ENCODE measurements at places on chromosomes 5 and 9.
A peak's percentile ranks its signal among the peaks of the same experiment; 100 is the strongest.

GRCh38 chr5:96478983-96479382 is 45.9 kb upstream of the PCSK1 start:
- no peak for DNase-seq

- no peak for DNase-seq
Measured at GRCh38 chr5:125298258-125298657, 551.8 kb upstream of the ZNF608 start.

- no peak for DNase-seq
Measured at GRCh38 chr9:70817311-70817710, 304.1 kb downstream of the TRPM3 start.

DNA sequence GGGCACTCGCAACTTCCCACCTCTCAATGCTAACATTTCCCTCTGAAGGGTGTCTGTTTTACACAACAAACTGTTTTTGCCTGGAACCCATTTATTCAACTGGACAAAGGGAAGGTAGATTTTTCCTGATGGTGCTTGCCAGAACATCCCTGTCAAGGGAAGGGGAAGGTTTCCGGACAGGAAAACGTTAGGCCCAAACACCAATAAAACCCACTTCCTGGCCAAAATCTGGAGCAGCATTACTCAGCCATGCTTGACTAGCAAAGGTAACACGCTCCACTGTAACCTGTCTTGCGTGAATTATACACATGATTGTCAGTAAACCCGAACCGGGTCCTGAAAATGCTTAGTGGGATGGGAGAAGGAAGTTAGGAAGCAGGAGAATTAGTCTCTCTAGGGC is 90.2 kb downstream of the SAXO1 start:
- DNase-seq = no peak

- DNase-seq = no peak
Measured at GRCh38 chr5:143514616-143515335, 111.3 kb upstream of the NR3C1 start.

DNA sequence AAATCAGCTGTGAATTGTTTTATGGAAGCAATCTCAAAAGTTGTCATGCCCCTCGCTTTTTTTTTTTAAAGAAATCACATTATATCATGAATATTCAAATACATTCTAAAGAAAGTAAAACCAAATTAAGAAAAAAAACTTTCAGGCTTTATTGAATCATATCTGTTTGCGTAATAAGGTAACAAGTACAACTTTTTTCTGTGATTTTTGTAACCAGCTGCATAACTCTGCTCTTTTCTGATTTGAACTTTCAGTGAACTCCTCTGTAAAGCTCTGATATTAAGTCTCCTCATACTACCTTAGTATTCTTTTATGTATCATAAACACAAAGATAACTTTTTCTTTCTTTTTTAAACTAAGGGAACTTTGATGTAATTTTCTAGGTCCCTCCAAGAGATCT is 65.3 kb downstream of the CWC27 start:
- no peak for DNase-seq

DNA sequence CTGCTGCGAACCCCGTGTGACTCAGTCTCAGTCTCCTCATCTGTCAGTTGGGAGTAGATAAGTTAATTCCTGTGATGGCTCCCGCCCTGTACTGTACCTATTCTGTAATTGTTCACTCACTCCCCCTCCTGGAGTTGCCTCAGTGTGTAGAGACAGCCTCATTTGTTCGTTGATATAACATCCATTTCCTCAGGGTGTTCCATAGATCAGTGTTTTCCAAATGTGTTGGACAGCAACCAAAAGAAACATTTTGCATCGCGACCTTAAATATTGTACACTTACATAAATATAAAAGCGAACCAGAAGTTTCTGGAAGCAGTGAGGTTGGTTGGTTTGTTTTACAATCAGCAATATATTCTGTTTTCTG is 698 bp downstream of the NFX1 start:
- DNase-seq = no peak

GRCh38 chr9:100352201-100352726 is 478 bp downstream of the TEX10 start:
- DNase-seq = peak; percentile 9

DNA sequence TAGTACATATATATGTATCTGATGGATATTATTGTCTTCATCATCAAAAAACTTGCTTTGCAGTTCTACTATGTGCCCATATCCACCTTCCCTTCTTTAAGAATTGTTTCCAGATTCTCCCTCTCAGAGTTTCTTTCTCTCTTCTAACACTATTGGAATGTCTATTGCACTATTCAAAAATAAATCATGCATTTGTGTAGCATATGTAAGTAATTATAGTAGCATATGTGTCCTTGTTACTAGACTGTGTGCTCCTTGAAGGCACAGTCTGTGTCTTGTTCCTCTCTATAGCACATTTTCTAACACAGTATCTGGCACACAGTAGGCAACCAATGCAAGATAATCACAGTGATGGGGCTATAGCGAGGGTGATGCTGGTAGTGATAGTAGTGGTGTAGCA is 43.4 kb upstream of the TRIM32 start:
- DNase-seq = no peak

GRCh38 chr5:72656331-72656730 is 149.1 kb upstream of the ZNF366 start:
- no peak for DNase-seq

DNA sequence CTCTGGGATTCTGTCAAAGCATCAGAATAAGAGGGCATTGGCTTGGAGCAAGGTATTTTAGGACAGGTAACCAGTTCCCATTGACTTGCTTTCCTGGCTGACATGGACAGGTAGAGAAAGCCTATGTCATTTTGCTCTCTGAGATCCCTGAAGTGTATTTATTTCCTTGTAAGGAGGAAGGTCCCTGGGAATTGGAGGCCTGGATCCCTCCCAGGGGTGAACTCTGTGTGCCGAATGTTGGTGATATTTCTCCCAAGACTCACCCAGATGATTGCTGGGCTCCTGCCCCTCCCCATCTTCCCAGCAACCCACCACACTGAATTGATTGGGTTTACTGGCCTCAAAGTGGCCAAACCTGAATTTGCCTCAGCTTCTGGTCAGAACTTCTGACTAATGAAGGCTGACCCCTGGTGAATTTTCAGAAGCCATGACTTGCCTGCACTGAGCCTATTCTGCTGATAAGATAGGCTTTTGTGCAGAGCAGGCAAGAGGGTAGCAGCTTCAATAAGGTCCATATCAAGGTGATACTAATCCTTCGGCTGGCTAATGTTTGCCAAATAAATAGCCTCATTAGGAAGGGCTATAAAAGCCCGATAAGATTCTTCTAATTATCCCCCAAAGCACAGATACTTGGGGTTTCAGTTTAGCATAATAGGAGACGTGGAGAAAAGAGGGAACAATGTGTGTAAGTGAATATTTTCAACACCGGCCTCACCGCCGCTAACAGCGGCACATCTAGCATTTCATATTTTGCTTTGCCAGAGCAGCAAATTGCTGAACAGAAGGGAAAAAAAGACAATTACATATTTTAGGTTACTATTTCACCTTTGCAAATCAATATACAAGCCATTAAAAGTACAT is 152.9 kb upstream of the PITX1 start:
- no peak for DNase-seq

GRCh38 chr5:67156976-67157583 is 39.5 kb downstream of the CD180 start:
- peak; percentile 55 for DNase-seq

GRCh38 chr9:77997611-77998284 is 33.9 kb downstream of the GNAQ start:
- no peak for DNase-seq

- peak; percentile 82 for DNase-seq
Measured at GRCh38 chr9:136177224-136177623, 27.7 kb downstream of the LHX3 start.

DNA sequence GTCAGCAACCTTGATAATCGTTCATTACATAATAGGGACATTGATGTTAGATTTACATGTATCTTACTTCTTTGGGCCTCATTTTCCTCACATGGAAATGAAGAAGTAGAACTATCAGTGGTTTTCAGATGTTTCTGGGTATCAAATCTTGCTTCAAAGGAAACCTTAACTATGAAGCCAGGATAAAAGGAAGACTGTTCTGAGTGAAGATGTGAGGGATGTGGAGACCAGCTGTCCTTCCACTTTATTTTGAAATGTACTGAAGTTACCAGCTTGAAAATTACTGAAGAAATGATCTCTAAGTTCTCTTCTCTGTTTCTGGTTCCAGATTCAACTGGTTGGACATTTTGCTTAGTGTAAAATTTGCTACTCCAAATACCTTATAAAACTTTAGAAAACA is 186.0 kb downstream of the ADAMTSL1 start:
- no peak for DNase-seq

GRCh38 chr5:26889815-26890214 is 148.6 kb downstream of the CDH9 start:
- peak; percentile 35 for DNase-seq

- no peak for DNase-seq
Measured at GRCh38 chr9:15889555-15889954, 336.7 kb downstream of the CCDC171 start.

DNA sequence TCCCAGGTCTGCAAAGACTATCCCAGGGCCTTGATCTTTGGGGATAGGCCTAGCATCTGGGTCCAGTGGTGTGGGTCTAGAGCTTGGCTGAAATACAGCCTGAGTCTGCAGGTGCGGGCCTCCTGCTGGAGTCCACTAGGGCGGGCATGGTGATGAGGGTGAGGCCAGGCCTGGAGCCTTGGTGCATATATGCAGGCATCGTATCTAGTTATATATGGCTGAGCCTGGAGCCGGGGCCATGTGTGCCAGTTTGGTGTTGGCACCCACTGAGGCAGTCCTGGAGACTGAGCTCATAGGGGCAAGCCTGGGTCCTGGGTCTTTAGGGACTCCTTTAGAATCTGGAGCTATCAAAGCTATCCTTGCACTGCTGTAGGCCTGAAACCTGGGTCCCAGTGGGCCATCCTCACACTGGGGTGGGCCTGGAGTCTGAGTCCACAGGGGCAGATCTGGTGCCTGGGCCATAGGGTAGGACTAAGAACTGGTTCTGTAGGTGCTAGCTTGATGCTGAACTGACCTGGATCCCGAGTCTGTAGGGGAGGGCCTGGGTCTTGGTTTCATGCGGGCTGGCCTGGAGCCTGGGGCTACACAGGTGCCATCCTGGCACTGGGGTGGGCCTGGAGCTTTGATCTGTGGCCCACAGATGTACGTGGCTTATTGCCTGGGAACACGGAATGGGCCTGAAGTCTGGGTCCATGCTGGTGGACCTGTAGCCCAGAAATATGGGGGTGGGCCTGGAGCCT is 346.5 kb upstream of the MEF2C start:
- no peak for DNase-seq

DNA sequence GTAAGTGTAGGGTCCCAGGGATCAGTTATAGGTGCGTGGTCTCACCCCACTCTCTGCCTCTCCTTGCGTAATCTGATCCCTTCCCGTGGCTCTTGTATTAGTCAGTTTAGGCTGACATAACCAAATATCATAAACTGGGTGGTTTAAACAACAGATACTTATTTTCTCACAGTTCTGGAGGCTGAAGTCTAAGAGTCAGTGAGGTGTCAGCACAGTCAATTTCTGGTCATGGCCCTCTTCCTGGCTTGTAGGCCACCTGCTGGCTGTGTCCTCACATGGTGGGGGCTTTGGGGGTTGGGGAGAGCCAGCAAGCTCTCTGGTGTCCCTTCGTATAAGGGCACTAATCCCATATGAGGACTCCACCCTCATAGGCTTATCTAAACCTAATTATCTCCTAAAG is 32.3 kb downstream of the CARTPT start:
- no peak for DNase-seq

GRCh38 chr9:18501949-18502348 is 28.0 kb downstream of the ADAMTSL1 start:
- no peak for DNase-seq

DNA sequence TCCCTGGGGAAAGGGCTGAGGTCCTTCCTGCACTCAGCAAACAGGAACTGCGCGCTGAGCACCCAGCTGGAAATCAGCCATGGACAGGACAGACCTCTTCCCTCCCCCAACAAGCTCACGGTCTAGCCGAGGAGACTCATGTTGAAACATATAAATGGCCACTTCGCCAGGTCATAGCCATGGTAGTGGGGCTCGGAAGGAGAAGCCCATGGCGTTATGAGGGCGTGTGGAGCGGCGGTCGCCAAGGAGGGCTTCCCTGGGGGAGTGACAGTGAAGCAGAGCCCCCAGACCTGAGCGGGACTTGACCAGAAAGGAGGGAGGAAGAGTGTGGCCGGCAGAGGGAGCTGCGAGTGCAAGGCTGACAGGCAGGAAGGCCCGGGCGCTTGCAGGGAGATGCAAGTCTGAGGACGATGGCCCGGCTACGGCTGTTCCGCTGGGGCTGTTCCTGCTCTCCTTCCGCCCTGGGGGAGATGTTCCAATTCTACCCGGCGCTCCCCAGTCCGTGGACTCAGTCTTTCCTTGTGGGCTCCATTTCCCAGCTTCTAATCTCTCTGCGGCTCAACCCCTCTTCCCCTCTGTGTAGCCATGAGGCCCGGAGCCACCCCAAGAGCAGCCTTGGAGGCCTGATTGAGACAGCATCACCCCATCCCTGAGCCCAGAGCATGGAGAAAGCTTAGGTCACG is 43.9 kb upstream of the PRRC2B start:
- peak; percentile 87 for DNase-seq

- no peak for DNase-seq
Measured at GRCh38 chr5:158126442-158127405, 267.8 kb upstream of the CLINT1 start.

- no peak for DNase-seq
Measured at GRCh38 chr5:27217155-27217956, 179.0 kb upstream of the CDH9 start.

GRCh38 chr5:123696921-123697341 is 185.0 kb downstream of the CSNK1G3 start:
- no peak for DNase-seq

- DNase-seq = no peak
Measured at GRCh38 chr9:88936132-88936531, 55.1 kb upstream of the S1PR3 start.

DNA sequence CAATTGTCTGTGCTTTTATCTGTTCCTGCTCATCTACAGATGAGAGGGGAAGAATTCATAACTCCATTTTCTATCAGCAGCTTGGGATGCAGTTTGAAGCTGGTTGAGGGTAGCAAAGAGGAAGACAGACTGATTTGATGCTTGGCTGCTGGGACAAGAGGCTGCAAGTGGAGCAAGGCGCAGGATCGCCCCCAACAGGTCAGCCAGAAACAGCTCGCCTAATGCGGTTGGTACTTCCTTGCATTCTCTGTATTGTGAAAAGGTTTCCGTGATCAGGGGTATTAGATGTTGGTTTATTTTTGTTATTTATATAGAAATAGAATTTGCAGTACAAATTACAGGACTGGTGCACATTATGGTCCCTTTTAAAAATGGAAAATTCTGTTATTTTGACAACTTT is 40.6 kb downstream of the ZNF883 start:
- DNase-seq = peak; percentile 38

GRCh38 chr5:78245136-78245535 is 49.4 kb downstream of the AP3B1 start:
- DNase-seq = no peak

GRCh38 chr5:104913841-104914281 is 1351.3 kb upstream of the NUDT12 start:
- peak; percentile 97 for DNase-seq

Data from SK-N-DZ (cell line).